DMS79 (cell line): ENCODE measurements at places on chromosomes 3 and 15.

DNA sequence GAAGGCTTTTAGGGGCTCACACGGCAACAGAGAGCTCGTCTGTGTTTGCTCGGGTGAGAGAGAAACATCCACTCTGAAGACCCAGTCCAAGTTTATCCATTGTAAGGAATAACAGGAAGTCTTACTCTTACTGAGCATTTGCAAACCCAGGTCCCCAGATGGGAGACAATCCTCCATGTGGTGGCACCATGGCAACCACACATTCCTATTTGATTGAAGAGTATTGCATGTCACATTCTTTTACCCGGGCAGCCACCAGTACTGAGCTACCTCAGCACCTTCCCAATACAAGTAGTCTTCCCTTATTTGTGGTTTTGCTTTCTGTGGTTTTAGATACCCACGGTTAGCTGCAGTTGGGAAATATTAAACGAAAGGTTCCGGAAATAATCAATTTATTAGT, 302.9 kb upstream of the RASGRP1 start:
- DNase-seq, result no peak

DNA sequence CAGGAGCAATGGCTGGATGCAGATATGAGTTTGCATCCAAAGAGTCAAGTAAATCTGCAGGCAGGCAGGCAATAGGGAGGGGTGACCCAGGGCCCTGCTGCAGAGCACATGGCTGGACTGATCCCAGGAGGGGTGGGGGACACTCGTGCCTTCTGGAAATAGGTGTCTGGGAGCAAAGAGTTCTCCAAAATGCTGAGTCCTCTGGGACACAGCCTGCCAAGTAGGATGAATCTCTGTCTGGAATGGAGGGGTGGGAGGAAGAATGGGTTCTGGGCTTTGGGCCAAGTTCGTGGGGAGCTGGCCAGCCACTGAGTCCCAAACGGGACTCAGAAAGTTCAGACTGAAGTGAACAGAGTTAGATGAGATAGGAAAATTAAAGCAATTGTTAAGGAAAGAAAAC, 214.5 kb downstream of the MTHFS start:
- DNase-seq, result no peak

DNA sequence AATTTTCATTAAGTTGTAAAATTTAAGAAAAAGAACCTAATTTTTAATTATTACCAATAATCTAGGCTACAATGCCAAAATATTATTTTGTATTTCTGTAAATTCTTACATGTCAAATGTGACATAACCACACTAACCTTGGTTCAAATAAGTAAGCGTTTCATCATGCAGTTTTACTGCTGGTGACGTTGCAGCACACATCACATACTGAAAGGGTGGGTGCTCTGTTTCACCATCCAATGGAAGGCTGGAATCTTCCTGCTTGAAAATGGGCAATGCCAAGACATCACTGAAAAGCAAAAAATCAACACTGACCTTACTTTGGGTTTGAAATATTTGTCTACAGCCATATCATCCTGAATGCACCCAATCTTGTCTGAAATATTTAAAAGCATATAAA, 14.8 kb downstream of the UBP1 start:
- DNase-seq, result no peak

GRCh38 chr15:39110336-39110735, 470.5 kb upstream of the THBS1 start:
- DNase-seq, result no peak

DNA sequence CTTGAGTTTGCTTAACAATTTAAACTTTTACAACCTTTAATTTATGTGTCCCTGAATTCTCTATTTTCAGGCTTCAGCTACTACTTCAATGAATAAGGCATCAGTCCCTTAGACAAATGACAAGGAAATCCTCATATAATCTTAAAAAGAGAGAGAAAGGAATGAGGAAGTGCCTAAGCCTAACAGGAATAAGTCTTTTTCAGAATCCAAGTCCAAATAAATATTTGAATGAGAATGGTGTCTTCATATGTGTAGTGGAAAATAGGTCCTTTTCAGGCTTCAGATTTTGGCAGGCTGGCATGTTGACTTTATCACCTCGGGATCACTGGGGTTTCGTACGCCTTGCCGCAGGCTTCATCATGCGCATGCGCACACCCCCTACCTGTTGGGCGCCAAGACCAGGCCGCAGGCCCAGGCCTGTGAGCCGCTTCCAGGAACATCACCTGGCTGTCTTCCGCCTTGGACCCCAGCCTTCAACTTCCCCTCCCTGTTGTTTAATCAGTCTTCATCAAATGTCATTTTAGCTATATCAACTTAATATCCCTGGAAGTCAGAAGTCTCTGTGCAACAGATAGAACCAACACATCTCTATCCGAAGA, 334.5 kb downstream of the SOX2 start:
- no peak for DNase-seq

DNA sequence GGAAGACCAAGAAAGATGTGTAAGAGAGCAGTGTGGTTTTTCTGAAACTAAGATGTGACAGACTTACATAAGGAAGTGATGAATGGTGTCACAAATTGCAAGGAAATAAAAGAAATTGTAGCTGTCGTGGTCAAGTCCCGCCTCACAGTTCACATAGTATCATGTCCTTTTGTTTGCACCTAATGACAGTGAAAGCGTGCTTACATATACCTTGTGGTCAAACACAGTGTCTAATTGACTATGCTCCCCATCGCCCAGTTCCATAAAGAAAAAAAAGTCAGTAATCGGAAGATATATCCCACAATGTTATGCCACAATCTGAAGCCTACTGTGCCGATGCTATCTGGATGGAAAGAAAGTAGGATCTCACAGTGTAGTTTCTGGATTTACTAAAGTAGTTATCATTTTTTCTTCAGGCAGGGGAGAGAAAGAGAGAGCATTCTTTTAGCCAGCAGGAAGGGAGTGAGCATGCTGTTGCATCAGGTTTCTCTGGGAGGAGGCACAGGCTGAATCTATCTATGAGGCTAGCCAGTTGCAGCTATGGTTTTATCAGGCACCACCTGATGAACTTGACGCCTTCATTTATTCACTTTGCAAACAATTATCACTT, 9.8 kb upstream of the PLSCR1 start:
- no peak for DNase-seq

GRCh38 chr15:50123861-50124557, 5.0 kb upstream of the ATP8B4 start:
- no peak for DNase-seq

GRCh38 chr15:29132735-29133181, 136.9 kb downstream of the NSMCE3 start:
- no peak for DNase-seq

DNA sequence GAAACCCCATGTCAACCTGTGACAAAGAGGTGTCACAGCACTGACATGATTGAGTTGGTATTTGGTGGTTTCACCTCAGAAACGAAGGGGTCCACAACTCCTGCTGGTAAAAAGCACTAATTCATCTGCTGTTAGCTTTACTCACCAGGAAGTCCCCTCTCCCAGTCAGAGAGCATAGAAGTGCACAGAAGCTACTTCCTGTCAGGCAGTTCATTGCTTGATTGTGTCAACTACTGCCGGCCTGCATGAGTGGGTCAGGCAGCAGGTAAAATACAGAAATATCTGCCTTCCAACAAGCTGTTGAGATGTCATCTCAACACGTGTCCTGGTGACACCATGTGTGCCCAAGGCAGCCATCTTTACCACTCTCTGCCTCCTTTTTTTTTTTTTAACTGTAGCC, 596.6 kb upstream of the NR2F2 start:
- no peak for DNase-seq

DNA sequence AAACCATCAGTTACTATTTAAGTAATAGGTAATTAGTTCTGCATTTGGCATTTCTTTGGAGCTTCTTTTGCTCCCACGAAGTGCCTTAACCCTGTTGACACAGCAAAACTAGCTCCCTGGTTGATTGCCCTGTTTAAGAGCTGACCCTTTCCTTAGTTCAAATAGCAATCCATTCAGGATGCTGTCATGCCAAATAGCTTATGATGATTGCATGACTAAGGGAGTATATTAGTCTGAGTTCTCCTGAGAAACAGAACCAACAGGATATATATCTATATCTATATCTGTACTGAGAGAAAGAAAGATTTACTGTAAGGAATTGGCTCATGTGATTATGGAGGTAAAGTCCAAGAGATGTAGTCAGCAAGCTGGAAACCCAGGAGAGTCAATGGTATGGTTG, 50.3 kb upstream of the SPRED1 start:
- DNase-seq, result no peak

DNA sequence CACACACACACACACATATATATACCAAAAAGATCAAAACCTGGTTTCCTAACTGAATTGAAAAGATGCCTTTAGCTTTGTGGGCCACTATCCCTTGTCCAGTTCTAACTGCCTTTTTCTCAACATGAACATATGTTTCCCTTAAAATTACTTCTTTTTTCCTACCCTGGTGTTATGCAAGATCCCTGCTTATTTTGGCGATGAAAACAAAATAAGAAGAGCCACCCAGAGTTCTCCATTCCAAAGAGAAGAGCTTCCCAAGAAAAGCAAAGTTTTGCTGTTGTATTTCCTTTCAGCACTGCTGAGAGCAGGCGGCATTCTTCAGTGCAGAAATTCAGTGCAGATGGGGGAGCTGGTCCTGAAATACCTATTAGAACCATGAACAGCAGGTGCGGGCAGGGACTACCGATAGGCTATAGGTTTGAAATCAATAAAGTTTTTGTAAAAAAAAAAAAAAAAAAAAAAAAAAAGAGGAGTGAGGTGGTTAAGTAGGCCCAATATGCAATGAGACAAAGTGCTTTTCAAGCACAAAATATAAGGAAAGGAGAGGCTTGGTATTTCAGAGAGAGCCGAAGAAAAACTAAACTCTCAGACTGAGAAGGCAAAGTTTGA, 238.0 kb downstream of the FOXP1 start:
- no peak for DNase-seq

DNA sequence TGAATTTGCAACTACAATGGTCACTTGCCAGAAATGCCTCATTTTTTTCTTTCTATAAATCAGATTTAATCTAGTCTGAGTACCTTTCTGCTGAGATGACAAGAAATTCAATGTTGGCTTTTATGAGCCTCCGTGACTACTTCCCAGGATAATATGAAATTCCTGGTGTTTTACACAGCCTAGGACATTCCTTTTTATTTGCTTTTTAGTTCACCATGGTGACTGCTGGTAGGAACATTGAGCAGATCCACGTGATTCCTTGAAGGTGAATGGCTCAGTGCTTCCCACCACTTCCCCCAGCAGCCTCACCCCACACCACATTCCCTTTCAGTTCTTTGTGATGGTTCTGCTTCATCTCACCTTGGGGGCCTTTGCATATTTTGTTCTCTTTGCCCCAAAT, 4.3 kb upstream of the NPTN start:
- DNase-seq, result no peak

DNA sequence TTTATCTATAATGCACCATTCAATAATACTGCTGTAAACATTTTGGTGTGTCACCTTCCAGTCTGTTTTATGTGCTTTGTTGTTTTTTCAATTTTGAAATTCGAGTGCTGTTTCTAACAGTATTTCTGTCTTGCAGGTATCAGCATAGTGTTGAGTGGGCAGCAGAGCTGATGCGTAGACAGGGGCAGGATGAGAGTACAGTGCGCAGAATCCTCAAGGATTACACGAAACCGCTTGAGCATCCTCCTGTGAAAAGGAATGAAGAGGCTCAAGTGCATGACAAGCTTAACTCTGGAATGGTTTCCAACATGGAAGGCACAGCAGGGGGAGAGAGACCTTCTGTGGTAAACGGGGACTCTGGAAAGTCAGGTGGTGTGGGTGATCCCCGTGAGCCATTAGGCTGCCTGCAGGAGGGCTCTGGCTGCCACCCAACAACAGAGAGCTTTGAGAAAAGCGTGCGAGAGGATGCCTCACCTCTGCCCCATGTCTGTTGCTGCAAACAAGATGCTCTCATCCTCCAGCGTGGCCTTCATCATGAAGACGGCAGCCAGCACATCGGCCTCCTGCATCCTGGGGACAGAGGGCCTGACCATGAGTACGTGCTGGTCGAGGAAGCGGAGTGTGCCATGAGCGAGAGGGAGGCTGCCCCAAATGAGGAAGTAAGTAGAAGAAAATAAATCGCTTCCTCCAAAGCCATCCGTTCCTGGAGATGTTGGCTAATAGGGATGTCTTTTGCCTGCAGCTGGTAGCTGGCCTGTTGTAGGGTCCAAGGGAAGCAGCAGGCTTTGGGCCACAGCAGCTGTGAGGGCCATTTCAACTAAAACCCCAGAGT, 19.1 kb downstream of the TSEN2 start:
- DNase-seq, result no peak

GRCh38 chr3:181704421-181705085, 7.2 kb upstream of the SOX2 start:
- no peak for DNase-seq

GRCh38 chr15:48595981-48596380, 49.5 kb downstream of the FBN1 start:
- DNase-seq, result no peak

- DNase-seq, result no peak
Observed at GRCh38 chr3:12253516-12254343, 35.1 kb upstream of the PPARG start.

DNA sequence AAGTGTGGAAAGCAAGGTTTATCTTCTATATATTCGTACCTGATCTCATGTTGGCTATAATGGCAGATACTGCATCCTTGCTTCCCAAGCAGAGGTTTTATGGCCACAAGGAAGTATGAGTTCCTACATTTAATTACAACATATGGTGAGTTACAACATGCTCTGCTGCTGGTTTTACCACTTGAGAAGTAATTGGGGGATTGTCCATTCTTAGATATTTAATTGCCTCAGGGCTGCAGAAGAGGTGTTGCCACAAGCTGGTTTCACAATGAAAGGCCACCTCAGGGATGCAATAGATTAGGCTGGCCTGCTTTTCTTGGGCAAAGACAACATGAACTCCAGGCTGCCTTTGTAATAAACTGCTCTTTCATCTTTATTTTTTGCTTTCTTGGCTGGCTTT, 48.6 kb downstream of the RAP2B start:
- no peak for DNase-seq

GRCh38 chr15:59394166-59394661, 21.5 kb upstream of the MYO1E start:
- DNase-seq, result no peak

DNA sequence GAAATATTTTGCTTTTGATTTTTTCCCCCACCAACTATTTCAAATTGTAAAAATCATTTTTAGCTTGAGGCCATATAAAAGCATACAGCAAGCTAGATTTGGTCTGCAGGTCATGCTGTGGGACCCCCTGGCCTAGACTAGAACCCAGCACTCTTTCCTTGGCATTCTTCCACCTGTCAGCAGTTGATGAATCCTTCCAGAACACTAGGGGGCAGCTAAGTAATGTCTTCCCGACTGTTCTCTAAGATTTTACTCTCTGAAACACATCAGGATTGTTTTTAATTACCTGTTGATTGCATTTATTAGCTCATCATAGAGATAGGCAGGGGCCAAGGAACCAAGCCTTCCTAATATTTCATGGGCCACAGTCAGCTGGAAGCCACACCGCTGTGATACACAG, 174.5 kb downstream of the CACNA1D start:
- DNase-seq, result no peak

DNA sequence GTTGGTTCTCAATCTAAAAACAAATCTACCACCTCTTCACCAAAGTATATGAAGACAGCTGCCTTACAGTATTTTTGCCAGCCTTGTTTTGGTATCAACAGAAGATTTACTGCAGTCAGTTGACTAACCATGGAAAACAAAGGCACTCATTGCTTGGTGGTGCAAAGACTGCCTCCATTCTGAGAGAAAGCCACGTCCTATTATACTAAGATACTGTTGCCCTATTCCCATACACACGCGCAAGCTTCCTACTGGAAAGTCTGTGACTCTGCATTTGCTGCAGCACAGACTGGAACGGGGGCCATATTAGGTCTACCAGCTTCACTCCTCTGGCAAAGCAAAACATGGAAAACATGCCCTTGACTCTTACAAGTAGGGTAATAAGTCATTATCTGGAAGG, 18.0 kb downstream of the MTMR10 start:
- DNase-seq, result no peak
